ENCODE measurements at places on chromosomes 11 and 22.
A peak's percentile ranks its signal among the peaks of the same experiment; 100 is the strongest.

- DNase-seq, result no peak
Observed at GRCh38 chr11:79615425-79615824, 174.6 kb upstream of the TENM4 start.

- no peak for DNase-seq
Observed at GRCh38 chr11:8252388-8252787, 11.3 kb downstream of the LMO1 start.

DNA sequence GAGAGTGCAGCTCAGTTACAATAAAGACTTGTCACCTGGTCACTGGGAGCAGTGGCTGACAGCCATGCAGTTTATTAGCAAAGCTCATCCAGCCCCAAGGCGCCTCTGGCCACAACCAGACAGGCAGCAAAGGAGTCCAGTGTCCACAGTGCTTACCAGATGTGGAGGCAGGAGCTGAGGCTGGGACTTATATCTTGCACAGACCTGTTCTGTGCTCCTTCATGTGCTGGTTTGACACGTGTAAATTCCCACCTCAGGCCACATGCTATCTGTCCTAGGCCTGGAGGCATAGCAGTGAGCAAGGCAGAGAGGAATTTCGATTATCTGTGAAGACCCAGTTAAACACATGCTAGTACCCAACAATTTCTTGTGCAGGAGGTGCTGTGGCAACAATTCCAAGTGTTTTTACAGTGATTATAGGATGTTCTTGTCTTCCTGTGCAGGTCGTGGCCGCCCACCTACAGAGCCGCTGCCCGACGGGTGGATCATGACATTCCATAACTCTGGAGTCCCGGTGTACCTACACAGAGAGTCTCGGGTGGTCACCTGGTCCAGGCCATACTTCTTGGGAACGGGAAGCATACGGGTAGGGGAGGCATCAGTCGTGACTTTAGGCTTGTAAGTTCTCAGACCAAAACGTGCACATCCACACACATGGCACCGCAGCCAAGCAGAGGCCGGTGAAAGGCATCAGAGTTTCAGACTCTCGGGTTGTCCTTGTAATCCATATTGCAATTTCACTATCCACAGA is 9.4 kb downstream of the DGCR8 start:
- no peak for DNase-seq

DNA sequence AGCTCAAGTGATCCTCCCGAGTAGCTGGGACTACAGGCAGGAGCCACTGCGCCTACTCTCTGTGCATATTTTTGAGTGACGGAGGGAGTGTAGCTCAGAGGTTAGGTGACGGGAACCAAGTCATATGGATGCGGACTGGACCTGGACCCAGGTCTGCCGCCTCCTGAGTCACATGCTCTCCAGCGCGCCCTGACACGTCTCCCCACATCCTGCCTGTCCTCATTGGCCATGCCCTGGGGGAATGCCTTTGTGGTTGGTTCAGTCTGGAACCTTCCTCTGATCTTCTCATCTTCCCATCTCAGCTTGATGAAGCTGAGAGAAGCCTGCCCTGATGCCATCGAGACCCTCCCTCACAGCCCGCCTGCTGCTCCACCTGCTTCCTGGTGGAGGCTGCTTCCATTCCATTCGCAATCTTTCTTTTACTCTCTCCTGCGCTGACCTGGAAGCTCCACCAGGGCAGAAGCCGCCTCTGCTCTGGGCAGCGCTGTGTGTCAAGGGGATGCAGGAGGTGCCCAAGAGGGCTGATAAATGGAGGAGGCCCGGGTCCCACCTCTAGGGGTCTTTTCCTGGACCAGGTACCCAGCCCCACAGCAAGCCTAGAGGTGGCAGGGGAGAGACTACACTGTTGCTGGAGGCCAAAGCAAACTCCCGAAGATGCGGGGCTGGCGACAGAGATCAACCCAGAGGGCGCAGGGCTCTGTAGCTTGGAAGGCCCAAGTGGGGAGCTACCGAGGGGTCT is 13.9 kb upstream of the BAIAP2L2 start:
- DNase-seq, result no peak

DNA sequence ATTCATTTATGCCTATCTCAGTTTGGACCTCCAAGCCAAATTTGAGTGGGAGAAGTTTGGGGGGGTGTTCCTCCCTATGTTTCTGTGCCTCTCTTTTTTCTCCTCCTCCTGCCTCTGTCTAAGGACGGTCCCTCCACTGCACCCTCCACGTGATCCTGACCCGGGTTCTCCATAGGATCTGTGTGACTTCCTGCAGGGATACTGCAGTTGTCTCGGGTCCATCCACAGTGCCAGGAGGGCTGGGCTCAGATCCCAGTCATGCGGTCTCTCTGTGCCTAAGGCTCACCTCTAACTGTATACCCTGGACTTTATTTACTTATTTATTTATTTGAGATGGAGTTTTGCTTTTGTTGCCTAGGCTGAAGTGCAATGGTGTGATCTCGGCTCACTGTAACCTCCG is 1354.5 kb downstream of the BRD1 start:
- DNase-seq, result no peak

GRCh38 chr22:20940186-20940651 is 23.0 kb downstream of the CRKL start:
- DNase-seq, result no peak

DNA sequence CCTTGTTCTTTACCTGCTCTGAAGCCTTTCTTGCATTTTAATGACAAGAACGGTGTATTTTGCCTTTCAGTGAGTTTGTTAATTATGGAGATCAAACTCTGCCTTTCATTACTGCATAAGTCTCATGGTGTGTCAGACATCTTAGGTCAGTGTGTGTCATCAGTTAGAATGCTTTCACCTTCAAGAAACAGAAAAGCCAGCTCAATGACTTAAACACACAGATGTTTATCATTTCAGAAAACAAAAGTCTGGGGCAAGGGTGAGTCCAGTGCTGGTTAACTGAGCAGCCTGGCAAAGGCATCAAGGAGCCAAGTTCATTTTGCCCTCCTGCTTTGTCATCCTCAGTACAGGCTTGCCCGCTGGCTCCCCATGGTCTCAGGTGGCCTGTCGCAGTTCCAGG is 54.5 kb downstream of the PACS1 start:
- DNase-seq, result peak; percentile 59

Measured in Panc1 (cell line).